Midbrain (tissue), 1 donor: ENCODE measurements at places on chromosomes 5 and 9.

- DNase-seq = no peak
Measured at GRCh38 chr5:10559871-10560270, 4.0 kb upstream of the ANKRD33B start.

DNA sequence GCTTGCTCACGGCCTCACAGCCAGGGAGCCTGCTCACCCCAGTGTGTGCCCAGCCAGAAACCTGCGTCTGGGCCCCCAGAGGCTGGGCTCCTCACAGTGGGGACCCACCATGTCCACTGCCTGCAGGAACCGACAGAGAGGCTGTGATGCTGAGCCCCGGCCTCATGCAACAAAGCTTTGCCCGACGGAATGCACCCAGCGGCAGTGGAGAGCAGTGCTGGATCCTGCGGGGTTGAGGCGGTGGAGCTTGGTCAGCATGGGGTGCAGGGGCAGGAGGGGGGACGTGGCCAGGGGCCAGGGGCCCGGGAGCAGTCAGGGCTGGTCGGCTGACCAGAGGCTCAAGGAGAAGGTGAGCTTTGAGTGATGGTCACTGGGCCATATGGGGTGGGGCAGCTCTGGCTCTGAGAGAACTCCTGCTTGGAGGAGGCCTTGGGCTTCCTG lies 7.7 kb upstream of the CEP72 start:
- DNase-seq = no peak

DNA sequence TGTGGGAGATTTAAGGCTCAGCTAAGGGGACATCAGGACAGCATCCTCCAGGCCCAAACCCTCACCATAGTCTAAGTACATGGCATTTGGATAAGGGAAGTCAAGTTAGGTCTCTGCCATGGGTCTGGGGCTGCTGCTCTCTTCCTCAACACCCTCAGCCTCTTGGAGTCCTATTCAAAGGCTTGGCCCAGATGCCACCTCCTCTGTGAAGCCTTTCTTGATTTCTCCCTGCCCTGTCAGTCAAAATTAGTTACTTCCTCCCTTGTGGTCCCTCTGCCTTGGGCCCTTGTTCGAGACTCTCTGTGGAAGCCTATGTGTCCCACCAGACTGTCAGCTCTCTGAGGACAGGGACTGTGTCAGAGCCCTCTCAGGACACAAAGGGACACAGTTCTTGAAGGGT lies 17.7 kb upstream of the DAB2IP start:
- DNase-seq = no peak

DNA sequence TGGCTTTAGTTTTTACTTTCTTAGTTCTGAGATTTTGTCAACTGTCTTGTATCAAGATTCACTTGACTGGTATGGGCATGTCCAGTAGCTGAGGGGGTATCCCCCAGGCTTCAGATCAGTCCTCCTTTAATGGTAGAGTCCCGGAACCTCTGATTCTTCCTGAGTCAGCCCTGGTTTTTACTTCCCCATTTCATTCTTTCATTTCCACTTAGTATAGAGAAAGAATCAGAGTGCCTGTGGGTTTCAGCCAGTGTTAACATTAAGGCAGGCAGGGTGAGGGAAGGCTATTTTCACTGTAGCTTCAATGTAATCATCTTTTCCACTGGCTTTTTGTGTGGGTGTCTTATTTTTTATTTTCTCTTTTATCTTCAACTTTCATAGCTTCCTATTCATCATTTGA lies 8.3 kb upstream of the COMMD10 start:
- DNase-seq = peak; percentile 8

DNA sequence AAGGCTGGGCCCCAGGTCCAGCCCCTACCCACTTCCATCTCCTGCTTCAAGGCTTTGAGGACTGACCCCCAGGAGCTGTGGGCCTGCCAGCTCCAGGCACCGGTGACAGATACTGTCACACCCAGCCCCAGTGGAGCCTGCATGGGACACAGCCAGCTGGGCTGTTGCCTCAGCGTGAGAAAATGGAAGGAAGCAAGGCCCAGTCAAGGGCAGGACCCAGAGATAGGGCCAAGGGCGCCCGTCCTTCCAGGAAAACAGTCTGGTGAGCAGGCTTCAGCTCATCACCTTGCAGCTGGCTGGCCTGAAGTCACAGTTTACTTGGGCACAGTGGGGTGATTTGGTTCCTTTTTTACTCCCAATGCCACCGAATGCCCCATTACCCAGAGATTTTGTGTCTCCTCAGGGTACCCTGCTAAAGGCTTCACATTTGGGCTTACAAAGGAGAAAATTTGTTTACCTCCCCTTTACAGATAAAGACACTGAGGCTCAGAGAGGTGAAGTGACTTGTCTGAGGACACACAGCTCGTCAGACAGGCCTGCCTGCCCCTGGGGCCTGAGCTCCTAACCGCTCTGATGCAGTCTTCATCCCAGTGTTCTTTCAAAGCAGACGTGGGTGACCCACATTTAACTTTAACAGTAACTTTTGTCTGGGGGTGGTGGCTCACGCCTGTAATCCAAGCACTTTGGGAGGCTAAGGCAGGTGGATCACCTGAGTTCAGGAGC lies 21.5 kb upstream of the WDR38 start:
- no peak for DNase-seq

GRCh38 chr9:16626577-16627130 lies 243.8 kb downstream of the BNC2 start:
- DNase-seq = no peak

DNA sequence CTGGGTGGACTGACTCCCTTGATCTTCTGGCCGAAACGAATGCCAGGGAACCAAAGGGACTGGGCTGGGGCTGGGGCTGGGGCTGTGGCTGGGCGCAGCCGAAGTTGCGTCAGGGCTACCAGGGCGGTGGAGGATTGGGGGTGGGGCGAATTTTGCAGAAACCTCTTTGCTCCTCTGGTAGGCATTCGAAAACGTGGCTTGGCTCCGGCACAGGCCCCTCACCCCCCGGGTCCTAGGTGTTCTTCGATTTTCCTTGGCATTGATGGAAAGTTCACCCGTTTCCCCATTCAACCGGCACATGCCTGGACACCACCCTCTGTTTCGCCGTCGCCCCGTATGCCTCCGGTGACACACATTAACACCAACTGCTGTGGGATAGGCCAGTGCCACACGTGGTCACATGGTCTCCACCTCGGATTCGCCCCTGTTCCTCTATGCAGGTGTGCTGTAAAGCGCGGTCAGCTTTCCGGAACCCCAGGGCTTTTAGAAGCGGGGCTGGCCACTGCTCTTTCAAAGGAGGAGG lies 477.1 kb downstream of the SPATA31A7 start:
- no peak for DNase-seq

DNA sequence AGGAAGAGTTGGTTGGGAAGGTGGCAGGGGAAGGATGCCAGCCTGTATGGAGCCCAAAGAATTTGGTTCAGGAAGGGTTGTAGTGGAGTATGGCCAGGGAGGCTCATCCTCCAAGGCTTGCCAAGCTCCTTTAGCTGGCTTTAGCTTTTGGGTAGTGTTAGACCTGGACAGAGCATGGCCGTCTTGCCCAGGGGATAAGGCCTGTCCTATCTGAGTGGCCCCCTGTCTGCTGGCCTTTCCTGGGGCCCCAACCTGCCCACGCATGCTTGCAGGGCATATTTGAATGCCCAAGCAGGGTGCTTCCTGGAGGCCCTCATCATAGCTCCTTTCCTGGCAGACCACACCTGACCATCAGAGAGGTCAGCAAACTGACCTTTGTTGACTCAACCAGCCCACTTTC lies 227.7 kb downstream of the CDH12 start:
- no peak for DNase-seq

DNA sequence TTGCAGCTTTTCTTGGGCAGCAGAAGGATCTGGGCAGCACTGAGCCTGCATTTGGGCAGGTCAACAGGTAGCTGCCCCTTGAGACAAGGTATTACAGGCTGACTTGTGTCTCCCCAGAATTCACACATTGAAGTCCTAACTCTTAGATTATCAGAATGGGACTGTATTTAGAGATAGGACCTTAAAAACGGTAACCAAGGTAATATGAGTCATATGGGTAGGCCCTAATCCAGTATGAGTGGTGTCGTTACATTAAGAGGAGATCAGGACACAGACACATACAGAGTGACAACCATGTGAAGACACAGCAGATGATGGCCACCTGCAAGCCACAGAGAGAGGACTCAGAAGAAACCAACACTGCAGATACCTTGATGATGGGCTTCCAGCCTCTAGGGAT lies 3.2 kb downstream of the C1QTNF2 start:
- no peak for DNase-seq

GRCh38 chr9:117750401-117750800 lies 46.2 kb downstream of the TLR4 start:
- no peak for DNase-seq

DNA sequence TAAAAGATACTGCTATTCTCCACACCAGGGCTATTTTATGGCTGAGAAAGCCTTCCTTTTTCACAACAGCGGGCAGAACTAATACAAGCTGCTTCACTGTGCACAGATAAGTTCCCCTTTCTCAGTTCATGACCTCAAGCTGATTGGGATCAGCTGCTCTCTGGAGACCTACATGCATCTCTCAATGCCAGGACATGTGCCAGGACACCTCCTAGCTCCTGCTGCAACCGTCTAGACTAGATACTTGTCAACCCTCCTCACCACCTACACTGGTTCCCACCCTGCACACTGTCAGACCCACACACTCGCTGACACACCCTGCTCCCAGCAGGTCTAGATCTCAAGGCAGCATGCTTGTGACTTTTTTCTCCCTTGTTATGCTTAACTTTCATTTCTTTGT lies 39.8 kb downstream of the STARD4 start:
- DNase-seq = no peak

DNA sequence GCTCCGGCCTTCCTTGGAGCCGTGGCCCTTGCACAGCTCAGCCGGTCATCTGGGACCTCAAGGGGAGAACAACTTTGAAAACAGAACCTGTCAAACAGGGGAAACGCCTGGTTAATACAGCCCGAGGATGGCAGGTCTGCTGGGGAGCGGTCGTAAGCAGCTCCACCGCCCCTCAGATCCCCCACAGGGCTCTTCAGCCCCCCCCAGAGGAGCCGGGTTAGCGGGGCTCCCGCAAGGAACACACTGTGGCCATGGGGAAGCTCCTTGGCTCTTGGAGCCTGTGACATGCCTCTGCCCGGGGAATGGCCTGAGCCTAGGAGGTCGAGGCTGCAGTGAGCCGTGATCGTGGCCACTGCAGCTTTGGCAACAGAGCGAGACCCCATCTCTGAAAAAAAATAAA lies 6.8 kb downstream of the TMEM250 start:
- DNase-seq = no peak
